Stimulated activated naive CD8-positive, alpha-beta T cell treated with anti-CD3 and anti-CD28 coated beads, Interleukin-15, Interleukin-2, amounts not matched to agents 100 U/mL and 50 U/mL, for 24 hours (primary cell): ENCODE measurements at places on chromosomes 11 and 22.
A peak's percentile ranks its signal among the peaks of the same experiment; 100 is the strongest.

- no peak for DNase-seq
Observed at GRCh38 chr11:61918251-61918937, 1.0 kb upstream of the RAB3IL1 start.

GRCh38 chr22:40189997-40190396, 12.3 kb downstream of the TNRC6B start:
- DNase-seq: no peak

GRCh38 chr11:3037040-3037944, 19.9 kb downstream of the CARS1 start:
- DNase-seq: peak; percentile 62

DNA sequence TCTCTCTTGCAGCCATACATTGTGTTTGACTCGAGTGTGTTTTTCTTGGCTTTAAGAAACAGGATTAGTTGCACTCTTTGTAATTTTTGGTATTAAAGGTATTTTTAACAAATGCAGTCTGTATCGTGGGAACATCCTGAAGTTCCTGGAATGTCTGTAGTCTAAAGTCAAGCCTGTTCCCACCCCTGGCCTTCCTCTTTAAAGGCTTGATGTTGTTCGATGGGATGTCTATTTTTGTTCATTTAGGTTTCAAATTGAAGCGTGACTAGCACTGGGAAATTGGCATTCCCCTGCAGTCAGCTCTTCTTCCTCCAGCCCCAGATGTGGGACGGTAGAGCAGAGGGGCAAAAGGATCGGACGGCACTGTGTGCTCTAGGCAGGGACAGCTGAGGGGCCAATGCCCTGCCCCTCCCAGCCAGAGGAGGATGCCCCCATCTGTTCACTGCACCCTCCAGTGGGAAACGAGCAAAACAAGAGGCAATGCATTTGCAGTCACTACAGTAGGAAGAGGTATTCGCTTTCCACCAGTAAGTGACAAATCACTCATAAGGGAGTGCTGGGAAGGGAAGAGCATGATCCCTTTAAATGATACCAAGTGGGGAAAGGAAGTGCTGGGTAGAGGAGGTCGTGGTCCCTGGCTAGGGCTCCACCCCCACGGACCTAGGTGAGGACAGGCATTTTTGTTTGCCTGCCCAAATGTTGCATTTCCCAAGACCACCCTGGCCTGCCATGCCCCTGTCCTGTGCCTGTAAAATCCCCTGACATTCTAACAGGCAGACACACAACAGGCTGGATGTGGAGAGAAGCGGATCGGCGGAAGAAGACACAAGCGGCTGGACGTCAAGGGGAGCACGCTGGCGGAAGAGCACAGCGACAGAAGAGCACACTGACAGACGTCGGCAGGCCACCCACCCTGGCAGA, 47.4 kb upstream of the SEPTIN5 start:
- no peak for DNase-seq

DNA sequence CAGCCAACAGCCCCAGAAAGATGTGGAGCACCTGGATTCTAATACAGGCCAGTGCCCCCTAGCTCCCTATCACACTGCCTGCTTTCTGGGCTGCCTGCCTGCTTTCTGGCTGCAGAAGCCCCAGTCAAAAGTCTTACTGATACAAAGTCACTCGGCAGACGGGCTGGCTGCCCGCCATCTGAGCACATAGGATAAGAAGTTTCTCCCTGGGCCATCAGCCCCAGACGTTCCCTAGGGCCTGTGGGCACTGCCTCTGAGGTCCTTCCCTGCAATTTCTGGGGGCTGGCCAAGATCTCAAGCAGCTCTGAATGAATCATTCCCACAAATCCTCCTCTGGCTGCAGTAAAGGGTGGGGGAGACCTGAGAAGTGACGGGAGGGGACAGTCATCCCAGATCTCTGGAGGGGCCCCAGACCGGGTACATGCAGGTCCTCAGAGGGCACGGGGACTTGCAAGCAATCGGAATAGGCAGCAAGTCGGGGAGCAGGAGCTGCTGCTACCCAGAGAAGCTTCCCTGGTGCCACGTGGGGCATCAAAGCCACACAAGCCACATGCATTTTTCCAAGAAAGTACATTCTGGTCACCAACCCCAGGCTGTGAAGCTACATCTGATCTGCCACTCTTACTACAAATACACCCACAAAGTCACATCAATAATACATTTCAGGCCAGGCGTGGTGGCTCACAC, 4.7 kb downstream of the TPST2 start:
- DNase-seq: peak; percentile 22

GRCh38 chr11:44842220-44842619, 108.5 kb downstream of the TP53I11 start:
- no peak for DNase-seq

DNA sequence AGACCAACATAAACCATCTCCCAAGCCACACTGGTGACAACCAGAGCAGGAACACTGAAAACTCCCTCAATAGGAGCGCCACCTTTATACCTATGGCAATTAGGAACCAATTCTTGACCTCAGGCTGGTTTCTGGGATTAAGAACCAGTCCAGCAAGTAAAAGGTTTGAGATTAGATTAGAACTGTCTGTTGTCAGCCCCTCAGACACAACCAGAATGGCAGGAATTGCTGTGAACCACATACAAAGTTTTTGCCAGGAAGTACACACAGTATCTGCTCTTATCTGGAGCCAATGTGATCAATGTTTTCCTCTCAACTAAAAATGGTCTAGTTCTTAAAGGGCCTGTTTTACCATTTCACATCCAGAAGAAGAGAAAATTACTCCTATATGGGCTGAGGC, 55.2 kb downstream of the RBFOX2 start:
- DNase-seq: no peak

GRCh38 chr11:33829430-33830141, 55.3 kb upstream of the FBXO3 start:
- peak; percentile 57 for DNase-seq

GRCh38 chr11:56906683-56907148, 82.0 kb upstream of the OR5AK2 start:
- no peak for DNase-seq

DNA sequence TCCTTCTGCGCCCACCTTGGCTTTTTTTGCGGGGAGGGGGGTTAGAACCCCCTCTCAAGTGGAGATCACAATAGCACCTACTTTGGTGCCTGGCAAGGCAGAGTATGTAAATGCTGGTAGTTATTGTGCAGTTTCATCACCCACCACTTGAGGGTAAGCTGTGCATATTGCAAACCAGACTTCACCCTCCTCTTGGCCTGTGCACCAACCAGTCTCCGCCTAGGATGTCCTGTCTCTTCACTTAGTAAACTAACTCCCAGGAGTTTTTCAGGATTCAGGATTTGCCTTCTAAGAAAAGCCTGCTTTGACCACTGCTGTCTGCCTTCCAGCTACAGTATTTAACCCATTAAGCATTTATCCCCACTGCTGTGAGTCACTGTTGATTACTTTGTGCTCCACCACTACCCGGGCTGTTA, 2.0 kb upstream of the UBXN1 start:
- no peak for DNase-seq

GRCh38 chr22:42841444-42841843, 15.6 kb downstream of the ARFGAP3 start:
- no peak for DNase-seq

- DNase-seq: no peak
Observed at GRCh38 chr11:73404048-73404447, 27.8 kb downstream of the RELT start.

DNA sequence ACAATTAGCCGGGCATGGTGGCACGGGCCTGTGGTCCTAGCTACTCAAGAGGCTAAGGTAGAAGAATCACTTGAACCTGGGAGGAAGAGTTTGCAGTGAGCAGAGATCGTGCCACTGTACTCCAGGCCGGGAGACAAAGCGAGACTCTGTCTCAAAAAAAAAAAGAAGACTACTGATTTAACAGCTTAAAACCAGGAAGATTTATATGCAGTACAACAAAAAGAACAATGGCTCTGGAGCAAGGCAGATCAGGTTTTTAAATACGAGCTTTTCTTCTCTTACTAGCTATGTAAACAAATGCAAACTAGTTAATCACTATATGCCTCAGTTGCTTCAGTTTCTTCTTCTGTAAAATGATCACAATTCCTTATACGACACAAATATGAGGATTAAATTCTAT, 6.9 kb downstream of the FAM168A start:
- no peak for DNase-seq

GRCh38 chr11:85231588-85231987, 395.6 kb downstream of the DLG2 start:
- no peak for DNase-seq

GRCh38 chr11:131253142-131253655, 117.2 kb upstream of the NTM start:
- no peak for DNase-seq

DNA sequence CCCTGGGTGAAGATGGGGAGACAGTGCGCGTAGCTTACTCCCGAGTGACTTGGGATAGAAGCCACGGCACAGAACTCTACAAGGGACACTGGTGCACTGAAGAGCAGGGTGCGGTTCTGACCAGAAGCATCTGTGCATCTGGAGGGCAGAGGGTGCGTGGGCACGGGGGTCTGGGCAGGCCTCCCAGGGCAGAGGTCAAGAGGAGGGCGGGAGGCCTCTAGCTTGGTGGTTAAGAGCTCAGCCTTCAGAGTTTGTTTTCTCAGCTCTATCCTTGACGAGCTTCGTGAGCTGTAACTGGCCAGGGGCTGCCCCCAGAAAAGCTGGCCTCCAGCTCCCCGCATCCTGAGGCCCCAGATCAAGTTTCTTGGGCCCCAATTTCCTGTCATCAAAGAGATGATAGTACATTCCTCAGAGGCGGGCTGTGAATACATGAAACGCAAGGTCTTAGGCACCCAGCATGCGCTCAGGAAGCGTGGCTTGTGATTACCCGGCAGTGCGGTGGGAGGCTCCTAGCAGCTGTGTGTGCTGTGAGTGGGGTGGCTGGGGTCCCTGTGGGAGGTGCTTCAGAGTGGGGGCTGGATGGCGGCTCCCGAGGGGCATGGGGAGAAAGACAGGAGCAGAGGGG, 6.0 kb upstream of the BID start:
- no peak for DNase-seq

DNA sequence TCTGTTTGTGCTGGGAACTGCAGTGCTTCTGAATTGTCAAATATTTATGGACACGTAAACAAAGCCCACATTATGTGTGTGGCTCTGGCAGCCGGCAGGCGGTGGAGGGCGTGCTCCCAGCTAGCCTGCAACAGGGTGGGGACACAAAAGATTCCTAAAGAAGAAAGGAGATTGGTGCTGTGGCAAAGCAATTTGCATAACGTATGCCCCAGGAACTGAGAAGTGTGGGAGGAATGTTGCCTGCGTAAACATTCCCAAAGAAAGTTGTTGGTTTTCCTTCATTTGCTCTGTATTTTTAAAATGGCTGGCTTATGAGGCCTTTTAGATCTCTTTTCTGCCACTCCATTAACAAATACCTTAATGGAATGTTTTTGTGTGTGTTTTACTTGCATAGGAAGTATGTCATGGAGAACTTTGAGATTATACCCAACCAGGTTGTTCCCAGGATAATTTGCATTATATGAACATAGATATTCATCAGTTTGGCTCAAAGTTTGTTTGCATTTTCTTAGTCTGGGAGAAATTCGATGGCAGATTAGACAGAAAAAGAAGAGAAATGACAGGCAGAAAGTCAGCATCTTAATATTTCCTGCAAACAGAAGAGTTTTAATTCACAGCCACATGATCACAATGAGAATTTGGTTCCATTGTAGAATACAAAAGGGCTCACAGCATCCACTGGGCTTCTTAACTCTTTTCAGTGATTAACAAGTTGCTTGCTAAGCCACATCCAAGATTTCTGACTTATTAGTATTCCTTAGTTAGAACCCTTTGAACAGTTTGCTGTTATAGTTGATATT, 41.8 kb upstream of the DLAT start:
- DNase-seq: no peak

DNA sequence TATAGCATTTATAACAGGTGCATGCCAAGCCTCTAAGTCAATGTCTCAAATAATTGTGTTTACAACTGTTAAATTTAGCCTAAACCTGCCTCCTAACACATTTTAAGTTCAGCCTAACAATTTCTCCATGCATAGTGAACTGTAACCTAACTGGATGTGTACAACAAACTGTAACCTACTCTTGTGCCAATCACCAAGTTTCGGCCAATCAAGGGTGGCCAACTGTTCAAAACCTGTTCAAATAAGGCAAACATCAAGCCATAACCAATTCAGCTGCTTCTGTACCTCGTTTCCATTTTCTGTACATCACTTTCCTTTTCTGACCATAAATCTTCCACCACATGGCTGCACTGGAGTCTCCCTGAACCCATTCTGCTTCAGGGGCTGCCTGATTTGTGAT, 45.4 kb downstream of the PIK3C2A start:
- no peak for DNase-seq

- DNase-seq: no peak
Observed at GRCh38 chr11:29685361-29685760, 331.5 kb downstream of the KCNA4 start.

DNA sequence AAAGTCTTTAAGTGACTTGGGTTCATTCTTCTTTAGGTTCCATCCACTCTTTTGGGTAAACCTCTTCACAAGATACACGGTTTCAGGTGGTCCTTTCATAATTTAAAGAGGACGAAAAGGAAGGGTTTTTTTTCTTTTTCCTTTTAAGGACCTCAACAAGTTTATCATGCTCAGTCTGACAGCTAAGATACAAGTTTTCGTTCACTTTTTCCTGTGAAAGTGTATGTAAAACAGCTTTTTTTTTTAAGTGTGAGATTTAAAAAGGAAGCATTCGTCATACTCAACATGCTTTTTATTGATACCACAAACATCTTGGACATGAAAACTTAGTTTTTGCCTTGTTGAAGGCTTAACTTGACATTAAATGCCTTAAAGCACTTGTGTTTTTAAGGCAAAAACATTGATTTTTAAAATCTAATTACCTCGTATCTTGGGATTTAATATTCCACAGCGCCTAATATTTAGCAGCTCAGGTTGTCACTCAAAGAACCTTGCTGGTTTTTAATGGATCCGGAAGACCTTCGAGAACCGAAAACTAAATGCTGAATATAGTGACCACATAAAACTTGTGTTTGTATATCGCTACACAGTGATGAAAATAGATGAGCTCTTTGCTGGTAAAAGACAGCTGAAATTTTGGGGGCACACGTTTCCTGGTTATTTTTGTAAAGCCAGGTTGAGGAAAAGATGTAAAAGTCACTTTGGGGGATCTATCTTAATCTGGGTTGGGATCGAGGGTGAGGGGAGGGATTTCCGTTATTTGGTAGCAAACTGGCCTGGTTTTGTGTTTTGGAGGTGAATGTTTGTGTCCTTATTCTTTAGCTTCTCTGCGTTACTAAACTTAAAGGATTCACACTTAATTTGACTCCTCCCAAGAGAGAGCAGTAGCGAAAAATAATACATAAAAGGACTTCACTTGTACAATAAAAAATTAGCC, 2.3 kb downstream of the PCF11 start:
- no peak for DNase-seq

- DNase-seq: no peak
Observed at GRCh38 chr11:112255067-112255720, 5.5 kb downstream of the PLET1 start.

GRCh38 chr11:18491924-18492323, 34.8 kb downstream of the TSG101 start:
- DNase-seq: no peak

DNA sequence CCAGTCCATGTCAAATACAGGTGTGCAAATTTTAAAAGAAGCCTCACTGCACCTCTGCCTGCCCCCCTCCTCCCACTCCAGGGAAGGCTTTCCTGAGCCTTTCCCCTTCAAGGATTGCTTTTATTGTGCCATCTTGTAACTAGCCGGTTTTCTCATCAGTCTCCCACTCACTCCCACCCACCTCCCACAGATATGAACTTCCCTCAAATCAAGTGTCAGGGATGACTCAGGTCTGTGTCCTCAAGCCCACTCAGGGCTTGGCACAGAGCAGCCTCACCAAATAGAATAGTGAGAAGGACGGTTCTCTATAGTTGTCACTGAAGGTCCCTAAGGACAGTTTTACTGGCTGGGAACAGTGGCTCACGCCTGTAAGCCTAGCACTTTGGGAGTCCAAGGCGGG, 43.0 kb downstream of the THAP12 start:
- DNase-seq: no peak

- no peak for DNase-seq
Observed at GRCh38 chr11:58006940-58007339, 16.7 kb upstream of the OR9Q1 start.
